ENCODE measurements at places on chromosomes 11 and 22.
A peak's percentile ranks its signal among the peaks of the same experiment; 100 is the strongest.

- peak; percentile 23 for DNase-seq
Observed at GRCh38 chr11:130118165-130118564, 41.4 kb upstream of the ST14 start.

- peak; percentile 11 for DNase-seq
Observed at GRCh38 chr22:27331526-27332281, 469.9 kb downstream of the MN1 start.

- no peak for DNase-seq
Observed at GRCh38 chr11:93740031-93740729, 1.1 kb downstream of the TAF1D start.

DNA sequence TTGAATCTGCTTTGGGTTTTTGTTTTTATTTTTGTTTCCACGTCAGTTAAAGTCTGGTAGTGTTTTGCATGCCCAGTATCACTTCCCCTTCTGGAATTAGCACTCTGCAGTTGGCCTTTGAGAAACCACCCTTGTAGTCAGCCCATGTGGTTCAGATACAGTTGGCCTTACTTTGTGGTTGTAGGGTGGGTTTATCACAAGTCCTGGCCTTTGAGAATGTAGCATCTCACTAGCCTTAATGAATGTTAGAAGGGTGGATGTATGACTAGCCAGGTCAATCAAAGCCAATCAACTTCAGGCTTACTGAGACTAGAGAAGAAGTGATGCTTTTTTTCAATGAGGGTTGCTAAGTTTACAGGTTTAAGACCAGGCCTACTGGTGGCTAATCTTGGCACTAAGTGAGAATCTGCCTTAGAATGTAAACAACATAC lies 19.8 kb downstream of the ARL14EP start:
- peak; percentile 81 for DNase-seq

DNA sequence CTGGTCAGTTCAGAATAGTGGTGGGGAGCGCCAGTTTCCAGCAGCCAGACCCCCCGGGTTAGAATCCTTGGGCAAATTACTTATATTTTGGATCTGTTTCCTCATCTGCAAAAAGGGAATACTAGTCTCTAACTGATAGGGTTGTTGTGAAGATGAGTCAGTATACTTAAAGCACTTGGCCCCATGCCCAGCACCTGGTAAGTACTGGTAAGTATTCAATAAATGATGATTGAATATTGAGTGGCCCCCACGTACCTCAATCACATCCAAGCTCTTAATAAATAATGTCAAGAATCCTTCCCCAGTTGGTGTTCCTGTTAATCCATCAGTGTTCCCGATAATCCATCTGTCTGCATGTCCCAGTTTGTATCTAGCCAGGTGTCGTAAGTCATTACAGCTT lies 12.1 kb downstream of the ACP2 start:
- DNase-seq, result no peak

- no peak for DNase-seq
Observed at GRCh38 chr11:58186938-58187337, 1.9 kb upstream of the OR9Q2 start.

DNA sequence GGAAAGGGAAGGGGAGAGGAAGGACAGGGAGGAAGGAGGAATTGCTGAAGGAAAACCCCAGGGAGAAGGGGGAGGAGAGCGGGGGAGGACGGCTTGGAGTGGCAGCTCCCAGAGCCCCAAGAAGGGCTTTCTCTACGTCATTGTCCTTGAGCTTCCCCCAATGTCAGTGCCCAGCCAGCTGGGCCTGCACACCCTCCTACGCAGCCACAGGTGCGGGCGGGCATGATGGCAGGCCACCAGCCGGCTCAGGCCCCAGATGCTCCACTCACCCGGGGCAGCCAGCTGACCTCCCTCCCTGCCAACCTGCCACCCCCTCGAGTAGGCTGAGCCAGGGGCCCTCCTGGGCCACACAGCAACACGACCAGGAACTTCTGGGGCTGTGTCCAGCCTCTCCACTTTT lies 11.2 kb downstream of the SYT7 start:
- no peak for DNase-seq

DNA sequence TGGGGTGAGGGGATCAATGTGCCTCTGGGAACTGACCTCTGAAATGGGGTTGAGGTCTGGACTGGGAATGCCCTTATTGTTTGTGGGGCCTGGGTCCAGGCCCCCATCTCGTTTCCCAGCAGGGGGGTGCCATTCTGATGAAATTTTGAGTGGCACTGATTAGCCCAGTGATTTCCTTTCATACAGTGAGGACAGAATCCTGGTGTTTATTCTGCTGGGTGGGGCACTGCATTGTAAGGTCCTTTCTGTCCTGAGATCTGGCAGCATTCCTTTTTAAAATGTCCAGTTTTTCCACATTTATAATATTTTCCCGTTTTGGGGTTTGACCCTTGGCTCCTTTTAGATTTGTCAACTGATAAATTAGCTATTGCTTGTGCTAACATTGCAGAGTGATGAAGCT lies 27.1 kb downstream of the OR10A6 start:
- DNase-seq, result no peak
